Stimulated activated CD4-positive, alpha-beta T cell treated with anti-CD3 and anti-CD28 coated beads, Interleukin-15, amount 100 ng/mL, for 48 hours (primary cell): ENCODE measurements at places on chromosomes 1 and 21.

DNA sequence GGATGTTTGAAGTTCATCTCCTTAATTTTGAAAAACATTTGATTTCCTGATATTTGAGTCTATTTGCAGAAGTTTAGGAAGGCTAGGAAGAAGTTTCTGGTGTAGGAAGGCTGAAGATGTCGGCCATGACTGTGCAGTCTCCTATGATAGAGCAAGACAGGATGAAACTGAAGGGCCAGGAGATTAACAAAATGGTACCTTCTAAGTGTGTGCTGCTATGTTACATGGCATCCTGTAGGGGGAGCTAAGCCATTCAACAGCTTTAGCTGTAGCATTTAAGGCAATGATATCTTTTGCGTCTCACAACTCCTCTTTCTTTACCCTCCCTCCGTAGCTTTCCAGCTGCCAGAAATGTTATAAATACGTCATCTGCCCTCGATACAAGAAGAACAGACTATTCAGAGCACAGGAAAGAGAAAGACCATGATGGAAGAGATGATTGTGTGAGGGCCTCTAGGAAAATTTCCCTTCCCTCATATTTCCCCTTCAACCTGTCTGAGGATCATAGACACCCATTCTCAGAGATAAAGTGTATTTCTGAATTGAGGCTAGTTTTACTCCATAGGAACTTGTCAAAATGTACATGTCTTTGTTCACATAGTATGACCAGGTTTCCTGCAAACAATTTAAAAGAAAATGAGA, 61.1 kb downstream of the XCL1 start:
- DNase-seq = no peak

DNA sequence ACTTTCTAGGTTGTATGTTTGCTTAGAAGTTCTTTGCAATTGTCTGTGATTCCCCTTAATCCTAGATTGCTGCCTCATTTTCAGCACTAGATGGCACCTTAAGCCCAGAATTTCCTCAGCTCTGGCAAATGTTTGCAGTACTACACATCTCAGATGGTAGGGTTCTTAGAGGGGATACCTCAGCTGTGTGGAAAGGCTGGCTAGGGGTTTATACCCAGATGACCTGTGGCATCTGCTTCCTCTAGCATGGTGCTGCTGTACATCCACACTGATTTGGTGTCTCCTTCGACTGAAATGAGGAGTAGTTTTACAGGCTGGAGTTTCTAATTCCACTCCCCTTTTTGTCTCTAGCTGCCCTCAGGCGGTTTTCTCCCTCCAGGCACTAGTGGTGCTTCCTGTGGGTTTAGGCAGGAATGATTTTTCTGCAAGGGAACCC, 23.5 kb downstream of the ASB17 start:
- DNase-seq = no peak

DNA sequence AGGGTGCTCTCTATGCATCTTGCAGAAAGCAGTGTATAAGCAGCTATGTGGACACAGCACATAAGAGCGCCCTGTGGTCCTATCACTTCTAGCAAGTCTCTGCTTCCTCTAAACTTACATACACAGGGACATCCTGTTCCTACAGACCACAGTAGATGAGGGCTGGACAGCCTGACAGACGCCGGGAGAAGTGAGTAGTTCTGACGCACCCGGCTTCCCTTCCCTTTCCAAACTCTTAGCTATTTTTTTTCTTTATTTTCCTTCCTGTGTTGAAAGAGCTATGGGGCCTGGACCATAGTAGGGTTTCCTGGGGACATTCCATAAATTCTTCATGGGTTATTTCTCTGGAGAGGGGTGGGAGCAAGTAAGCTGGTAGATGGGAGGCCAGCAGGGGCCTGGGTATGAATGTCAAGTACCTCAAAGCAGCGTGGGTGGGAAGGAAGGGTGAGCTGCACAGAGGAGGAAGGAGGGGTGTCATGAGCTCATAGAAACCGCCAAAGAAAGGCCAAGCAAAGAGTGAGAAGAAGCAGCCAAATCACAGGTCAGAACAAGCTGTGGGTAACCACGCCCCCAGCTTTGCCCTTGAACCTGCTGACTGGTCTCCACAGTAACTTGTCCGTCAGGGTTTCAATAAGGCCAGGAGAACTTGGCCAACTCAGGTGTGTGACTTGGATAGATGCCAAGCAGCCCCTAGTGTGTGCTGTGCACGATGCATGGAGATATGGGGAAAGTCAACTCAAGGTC, 36.6 kb downstream of the PLXNA2 start:
- DNase-seq = no peak

DNA sequence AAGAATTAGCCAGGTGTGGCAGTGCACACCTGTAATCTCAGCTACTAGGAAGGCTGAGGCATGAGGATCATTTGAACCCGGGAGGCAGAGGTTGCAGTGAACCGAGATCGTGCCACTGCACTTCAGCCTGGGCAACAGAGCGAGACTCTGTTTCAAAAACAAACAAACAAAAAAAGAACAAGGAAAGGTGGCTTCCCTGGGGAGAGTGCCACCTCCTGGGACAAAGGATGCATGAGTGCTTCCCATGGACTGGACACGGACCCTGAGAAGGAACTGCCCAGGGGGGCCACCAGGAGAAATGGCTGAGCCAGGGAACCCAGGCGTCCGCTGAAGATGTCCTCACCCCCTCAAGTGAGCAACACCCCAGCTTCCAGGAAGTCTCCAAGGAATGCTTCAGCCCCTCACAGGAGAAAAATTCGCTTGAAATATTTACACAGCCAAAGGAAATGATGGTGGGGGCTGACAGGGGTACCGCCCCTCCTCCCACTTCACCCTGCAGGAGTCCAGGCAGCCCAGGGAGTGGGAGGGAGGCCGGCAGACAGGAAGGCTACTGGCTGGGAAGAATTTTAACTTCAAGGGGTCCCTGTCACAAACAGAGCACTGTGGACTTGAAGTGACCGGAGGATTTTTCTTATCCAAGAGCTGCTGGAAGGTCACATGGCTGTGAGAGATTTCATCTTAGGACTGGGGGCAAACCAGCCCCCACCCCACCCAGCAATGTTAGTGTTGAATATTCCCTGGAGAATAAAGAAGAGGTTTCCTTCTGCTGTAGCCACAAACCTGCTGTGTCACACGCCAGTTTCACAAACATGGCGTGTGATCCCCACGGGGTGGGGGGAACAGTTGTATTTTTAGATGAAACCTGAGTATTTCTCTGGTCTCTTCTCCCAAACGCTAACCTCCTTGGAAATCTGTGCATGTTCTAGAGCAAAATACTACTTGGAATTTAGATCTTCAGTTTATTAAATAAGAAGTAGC, 90.8 kb upstream of the SLC25A33 start:
- DNase-seq = no peak

GRCh38 chr1:40300651-40301050, 16.4 kb downstream of the COL9A2 start:
- no peak for DNase-seq

DNA sequence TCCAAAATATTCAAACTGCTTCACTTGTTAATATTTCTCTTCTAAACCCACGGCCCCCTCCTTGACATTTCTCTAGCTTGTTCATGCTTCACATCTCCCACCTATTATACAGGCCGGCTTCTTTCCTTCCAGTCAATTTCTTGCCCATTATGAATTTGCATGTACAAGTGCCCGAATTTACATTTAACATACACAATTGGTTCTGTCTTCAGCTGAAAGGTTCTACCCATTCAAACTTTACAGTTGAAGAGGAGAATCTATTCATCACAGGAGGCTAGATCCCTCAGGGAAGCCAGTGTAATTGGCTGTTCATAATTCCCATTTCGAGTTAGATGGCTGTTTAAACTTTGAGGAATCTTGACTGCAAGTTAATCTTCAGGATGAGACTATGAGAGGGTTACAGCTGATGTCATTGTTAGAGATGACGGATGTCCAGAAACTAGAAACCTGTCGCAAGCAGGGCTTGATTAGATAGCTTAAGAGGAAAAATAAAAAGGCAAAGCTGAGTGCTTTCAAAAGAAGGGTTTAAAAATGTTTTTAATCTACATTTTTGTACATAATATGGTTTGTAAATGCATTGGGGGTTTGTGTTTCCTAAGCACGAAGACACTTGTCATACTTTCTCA, 157.0 kb downstream of the ADSS2 start:
- DNase-seq = no peak
